ENCODE measurements at places on chromosomes 5 and 9.

DNA sequence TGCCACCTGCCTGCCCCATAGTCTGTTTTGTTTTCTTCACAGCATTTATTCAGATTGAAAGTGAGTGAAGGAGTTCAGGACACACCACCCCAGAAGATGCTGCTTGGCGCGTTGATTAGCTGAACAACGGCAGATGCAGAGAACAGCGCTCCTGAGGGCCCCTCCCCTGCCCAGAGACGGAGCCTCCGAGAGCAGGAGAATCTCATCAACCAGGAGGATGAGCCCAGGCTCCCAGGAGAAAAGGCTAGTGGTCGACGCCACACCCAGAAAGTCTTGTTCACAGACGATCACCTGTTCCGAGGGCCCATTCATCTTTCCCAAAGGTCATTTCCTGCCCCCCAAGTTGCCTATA lies 180.4 kb upstream of the PPP1R26 start:
- DNase-seq, result no peak

DNA sequence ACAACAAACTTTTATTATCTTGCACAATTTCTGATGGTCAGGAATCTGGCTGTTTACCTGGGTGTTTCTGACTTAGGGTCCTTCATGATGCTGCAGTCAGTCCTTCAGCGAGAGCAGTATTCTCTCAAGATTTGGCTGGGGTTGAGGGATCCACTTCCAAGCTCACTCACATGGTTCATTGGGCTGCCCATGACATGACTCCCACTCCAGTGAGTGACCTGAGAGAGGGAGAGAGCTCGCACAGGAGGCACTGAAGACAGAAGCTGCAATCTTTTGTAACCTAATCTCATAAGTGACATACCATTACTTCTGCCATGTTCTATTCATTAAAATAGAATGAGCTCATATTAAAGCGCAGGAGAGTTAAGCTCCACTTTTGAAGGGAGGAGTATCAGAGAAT lies 212.6 kb downstream of the SPATA31D1 start:
- no peak for DNase-seq

- DNase-seq, result no peak
Observed at GRCh38 chr5:31581498-31582099, 49.5 kb downstream of the C5orf22 start.

GRCh38 chr9:93505541-93506132 lies 52.3 kb upstream of the FAM120AOS start:
- no peak for DNase-seq

DNA sequence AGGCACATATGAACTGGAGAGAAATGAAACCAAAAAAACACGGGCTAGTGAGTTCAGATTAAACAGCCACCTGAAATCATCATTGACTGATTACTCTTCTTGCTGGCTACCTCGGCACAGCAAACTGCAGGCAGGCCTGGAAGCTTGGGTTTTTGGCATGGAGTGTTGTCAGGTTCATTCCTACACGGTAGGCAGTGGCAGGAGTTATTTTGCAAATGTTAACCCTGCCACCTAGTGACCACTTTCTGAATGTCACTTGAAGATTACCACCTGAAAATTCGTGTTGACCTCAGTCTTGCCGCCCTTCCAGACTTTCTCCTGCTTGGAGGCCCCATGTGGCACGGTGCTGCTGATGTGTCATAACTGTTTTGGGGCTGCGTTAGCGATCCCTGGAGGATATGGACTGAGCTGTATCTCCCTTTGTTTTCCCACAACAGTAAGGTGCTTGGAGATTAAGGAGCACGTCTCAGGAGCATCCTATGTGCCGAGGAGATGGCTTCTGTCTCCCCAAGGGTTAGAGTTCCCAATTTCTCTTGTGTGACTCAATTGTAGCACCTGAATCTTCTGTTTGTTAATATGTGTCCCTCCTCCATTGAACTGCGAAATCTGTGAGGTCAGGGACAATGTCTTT lies 12.7 kb upstream of the CD180 start:
- DNase-seq, result no peak

DNA sequence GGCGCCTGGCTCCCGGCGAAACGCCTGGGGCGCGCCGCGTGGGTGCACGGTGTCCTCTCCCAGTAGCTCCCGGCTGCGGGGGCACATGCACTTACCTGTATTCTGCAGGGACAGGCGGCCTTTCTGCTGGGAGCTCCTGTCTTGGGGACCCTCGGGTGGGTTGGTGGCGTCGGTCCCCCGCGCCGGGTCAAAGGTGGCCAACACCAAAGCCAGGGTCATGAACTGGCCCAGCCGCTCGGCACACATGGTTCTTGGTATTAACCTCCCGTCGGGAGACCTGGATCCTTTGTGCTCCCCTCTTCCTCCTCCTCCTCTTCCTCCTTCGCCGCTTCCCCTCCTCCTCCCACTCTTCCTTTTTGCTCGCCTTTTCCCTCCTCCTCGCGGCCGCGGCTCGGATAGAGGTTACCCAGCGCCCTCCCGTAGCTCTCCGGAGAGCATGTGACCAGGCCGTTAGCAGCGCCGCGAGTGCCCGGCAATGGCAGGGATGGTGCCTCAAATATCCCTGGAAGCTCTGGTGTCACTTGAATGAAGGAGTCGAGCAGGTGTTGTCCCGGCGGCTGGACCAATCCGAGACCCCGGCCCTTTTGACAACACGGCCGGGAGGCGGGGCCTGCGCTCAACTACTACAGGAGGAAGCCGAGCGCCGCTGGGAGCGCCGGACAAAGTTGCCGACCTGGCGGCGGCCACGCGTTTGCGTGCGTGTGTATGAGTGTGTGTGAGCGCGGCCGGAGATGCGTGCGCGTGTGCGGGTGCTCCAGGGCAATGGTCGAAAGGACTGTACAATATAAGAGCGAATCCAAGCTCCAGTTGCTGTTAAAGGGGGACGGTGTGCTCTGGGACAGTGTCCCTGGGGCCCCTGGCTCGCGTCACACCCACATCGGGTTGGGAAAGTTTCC lies at the start of gene STC2:
STC2 (minus strand) TSS at position 467 of the 896 bp plus-strand sequence; CDS start at position 246, 221 bp downstream.
- no peak for DNase-seq

- no peak for DNase-seq
Observed at GRCh38 chr9:84670138-84671041, 861 bp downstream of the NTRK2 start.

- DNase-seq, result no peak
Observed at GRCh38 chr5:14674983-14675854, 10.7 kb downstream of the OTULIN start.

- no peak for DNase-seq
Observed at GRCh38 chr5:87311405-87312279, 44.0 kb downstream of the RASA1 start.

GRCh38 chr5:171246231-171246630 lies 62.8 kb upstream of the TLX3 start:
- DNase-seq, result no peak
